HCT116 (cell line): ENCODE measurements at places on chromosomes 7 and 10. TPM values are rescaled to one million over a fixed set of nuclear protein-coding genes. Genes with fewer than 3 reads are reported as not detected.
A peak's percentile ranks its signal among the peaks of the same experiment; 100 is the strongest.

The PAPSS2 gene
- total RNA-seq: 14.6 TPM

DNA sequence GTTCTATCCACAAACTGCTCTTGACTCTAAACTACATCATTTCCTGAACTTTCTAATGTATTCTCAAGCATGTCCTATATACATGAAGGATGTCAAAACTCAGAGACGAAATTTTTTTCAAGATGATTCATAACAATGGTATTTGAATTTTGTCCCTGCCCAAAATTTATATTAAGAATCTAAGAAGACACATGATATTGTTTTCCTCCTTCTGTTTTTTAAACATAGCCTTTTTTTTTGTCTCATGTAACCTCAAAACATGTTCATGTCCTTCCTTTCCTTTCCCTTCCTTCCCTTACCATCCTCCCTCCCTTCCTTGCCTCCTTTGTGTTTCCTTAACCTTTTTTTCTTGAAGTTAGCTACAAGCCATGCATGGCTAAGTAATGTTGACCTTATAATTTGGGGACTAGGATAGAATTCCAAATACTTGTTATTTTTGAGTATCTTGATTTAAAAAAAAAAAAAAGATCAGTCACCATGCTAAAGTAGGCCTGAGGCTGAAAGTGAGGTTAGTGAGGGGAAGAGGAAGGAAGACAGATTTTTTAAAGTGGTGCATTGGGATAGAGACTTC, 163.0 kb downstream of the SUGCT start:
- no peak for DNase-seq

DNA sequence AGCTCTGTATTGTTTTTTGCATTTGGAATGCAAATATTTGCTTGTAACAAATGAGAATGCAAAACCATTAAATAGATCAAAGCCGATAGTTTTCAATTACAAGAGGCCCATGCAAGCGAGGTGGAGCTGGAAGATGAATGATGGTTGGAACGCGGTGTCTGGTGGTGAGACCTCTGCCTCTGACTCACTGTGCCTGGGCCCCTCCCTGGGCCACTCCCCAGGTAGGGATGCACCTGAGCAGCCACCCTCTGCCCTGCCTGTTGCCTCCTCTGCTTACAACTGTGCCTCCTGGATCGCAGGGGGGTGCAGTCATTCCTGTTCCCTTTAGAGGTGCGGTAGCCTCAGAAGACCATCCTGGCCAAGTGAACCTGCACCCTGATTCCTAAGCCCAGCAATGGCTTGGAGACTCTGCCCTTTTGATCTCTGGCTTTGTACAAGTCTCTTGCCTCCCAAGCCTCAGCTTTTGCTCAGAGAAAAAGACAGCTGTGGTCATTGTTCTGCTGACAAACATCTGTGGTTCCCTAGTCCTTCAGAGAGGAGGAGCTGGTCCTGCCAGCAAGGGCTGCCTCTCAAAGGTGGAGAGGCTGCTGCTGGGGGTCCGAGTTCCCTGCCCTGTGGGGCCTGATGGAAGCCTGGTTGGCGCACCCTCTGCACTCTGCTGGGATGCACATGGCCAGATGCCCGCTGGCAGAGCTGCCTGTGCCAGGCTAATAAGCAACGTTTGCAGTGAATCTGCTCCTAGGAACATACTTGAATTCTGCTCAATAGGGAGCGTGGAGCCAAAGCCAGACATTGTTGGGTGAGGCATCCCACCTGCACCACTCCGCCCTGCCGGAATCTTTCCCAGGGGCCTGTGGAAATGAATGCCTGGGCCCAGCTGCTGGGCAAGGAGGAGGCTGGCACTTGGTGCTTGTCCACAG, 126.3 kb upstream of the TCERG1L start:
- no peak for DNase-seq

DNA sequence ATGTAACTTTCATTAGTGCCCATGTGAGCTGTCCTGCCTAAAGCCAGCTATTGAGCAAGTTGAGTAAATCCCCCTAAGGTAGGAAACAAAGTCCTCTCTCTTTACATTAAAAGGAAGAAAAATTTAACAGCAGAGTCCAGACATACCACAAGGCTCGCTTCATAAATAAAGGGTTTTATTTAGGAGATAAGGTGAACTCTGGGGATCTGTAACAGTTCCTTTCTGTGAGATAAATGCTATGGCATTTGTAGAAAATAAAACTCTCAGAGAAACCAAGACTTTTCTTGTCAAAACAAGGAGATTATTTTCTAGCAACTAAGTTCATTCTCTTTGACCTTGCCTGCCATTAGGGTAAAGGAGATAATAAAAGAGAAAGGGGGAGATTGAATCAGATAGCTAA, 32.3 kb upstream of the LYZL1 start:
- no peak for DNase-seq

GRCh38 chr10:110755781-110756180, 111.6 kb downstream of the RBM20 start:
- no peak for DNase-seq

DNA sequence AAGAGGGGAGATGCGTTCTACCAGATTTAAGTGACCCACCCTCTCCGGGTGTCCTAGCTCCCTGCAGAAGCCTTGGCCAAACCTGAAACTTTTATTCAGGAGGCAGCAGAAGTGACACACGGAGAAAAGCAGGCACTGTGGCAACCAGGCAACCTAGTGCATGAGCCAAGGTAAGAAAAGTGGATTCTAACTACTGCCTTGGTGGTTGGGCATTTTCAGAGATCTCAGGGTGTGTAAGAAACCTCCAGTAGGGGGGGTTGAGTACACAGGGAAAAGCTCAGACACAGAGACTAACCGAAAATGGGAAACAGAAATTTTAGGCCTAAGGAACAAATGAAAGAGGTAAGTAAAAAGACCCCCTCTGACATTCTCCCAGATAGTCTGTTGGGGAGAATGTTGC, 645.7 kb downstream of the ANKRD7 start:
- peak; percentile 12 for DNase-seq

DNA sequence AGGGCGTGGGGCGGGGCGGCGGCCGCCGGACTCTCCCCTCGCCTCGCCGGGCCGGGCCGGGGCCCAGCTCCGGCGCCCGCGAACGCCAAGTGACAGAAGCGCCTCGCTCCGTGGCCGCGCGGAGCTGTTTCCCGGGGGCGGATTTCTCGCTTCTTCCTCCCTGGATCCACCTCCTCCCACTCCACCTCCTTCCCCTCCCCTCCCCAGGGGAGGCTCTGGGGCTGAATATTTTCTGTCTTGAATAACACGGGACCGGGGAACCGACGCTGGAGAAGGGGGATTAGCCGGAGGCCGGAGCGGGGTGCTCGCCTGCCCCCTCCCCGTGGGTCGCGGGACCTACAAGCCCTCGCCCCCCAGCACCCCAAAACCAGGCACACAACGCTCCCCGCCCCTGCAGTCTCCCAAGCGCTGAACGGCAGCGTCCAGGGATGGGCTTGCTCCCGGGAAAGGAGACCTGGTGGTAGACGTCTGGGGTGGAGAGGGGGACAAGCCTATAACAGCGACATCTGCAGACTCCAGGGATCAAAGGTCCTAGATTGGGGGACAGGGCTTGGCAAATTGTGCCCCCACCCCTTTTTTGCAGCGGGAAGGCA, at the start of gene ARHGAP21:
TSS of gene ARHGAP21 (minus strand) at position 100 of the 593 bp plus-strand sequence. CDS start 1,988 bp downstream, outside the sequence.
- DNase-seq: no peak

DNA sequence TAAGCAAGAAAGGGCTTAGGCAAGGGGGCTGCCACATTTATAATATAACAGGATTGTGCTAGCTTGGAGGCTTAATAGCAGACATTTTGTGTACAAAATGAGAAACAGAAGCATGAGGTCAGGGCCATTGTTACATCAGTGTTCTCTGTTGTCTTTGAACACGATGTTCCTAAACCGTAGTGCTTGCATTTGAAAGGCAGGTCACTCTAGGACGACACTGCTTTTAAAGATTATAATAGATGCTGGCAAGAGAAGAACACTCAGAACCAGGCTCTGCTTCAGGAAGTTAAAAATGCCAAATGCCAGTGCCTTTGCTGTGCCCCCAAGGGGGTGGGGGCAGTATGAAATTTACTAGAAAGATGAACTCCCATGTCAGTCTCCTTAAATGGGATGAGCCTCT, 91.1 kb downstream of the SORCS3 start:
- no peak for DNase-seq

The CTTNBP2 gene
- total RNA-seq: 5.4 TPM

The NCF1 gene
- 0.27 TPM for total RNA-seq

DNA sequence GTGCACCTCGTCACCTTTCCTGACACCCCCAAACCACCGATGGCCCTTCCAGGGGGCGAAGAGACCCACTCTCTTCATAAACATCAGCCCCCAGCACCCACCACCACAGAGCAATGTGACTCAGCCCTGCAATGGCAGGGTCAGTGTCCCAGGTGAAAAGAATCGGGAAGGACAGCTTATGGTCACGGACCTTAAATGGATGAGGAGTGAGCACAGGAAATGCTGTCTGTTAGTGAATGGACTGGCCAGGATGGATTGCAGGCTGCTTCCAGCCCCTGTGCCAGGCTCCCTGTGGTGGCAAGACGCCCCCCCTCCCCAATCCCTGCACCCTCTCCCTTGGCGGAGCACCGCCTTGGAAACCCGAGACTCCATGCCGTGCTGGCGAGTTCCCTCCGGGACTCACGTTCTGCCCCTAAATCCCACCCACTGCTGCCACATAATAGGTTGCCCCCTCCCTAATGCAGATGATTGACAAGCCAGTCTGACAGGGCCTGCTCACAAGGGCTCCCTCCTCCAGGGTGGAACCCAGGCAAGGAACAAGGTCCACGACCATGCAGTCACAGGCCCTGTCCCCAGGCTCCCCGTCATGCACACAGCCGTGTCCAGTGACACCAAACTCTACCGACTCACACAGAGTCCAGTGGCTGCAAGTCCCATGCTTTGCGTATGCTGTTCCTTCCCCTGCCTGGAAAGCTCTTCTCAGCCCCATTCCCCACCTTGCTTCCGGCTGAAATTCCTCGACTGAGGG, 7.3 kb downstream of the ASB13 start:
- no peak for DNase-seq

The ZNF273 gene
- 6.6 TPM for total RNA-seq

DNA sequence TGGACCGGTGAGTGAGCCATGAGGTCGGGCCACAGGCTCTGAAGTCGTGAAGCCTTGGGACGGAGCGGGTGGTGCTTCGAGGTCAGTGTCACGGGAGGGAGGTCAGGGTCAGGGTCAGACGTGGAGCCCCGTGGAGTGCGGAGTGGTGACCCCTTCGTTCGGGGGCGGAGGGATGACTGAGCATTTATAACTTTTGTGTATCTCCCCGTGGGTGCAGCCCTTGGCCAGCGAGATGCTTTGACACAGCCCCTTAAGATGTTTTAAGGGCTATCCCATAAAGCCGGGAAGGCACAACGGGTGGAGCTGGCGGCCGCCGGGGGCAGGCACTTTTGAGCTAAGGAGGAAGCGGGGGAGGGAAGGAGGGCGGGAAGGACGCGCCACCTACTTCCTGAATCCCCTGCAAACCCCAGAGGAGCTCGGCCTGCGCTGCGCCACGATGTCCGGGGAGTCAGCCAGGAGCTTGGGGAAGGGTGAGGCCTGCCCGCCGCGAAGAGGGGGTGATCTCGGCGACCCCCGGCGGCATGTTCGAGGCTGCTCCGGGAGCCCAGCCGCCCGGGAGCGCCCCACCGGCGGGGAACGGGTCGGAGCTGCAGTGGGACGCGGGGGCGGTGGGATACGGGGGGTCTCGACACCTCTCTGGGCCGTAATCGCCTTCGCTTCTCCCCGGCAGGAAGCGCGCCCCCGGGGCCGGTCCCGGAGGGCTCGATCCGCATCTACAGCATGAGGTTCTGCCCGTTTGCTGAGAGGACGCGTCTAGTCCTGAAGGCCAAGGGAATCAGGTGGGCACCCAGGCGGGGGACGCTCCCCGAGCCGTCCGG, at the start of gene GSTO1:
TSS of gene GSTO1 (plus strand) at position 400 of the 818 bp plus-strand sequence. CDS start at position 437, 37 bp downstream.
- peak; percentile 51 for DNase-seq

- no peak for DNase-seq
Measured at GRCh38 chr10:98209441-98209840, 58.6 kb downstream of the LOXL4 start.

GRCh38 chr7:15782656-15783055, 96.2 kb upstream of the MEOX2 start:
- DNase-seq: no peak

DNA sequence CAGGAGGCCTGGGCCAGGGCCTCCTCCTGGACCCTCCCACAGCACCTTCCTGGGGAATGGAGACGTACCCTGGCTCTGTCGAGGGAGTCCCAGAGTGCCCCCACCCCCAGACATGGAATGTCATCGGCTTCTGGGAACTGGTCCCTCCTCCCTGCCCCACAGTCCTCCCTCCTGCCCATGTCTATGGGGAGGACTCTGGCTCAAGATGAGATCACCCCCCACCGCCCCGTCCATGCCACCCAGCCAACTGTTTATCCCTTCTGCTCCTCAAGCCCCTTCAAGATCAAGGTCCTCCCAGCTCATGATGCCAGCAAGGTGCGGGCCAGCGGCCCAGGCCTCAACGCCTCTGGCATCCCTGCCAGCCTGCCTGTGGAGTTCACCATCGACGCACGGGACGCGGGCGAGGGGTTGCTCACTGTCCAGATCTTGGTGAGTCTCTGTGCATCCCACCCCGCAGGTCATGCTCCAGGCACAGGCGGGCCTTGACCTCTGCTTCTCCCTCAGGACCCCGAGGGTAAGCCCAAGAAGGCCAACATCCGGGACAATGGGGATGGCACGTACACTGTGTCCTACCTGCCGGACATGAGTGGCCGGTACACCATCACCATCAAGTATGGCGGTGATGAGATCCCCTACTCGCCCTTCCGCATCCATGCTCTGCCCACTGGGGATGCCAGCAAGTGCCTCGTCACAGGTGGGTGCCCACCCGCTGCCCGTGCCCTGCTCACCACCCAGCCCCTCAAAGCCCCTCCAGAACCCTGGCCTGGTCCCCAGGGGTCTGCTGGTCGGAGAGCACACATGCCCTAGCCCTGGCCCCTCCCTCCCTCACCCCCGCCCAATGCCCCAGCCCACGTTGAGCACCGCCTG, 14.1 kb upstream of the ATP6V1F start:
- DNase-seq: no peak

The HOXA5 gene
- 6.7 TPM for total RNA-seq

- no peak for DNase-seq
Measured at GRCh38 chr7:144908324-144908723, 72.5 kb upstream of the TPK1 start.

GRCh38 chr7:117728890-117729624, 144.2 kb downstream of the CTTNBP2 start:
- DNase-seq: no peak

DNA sequence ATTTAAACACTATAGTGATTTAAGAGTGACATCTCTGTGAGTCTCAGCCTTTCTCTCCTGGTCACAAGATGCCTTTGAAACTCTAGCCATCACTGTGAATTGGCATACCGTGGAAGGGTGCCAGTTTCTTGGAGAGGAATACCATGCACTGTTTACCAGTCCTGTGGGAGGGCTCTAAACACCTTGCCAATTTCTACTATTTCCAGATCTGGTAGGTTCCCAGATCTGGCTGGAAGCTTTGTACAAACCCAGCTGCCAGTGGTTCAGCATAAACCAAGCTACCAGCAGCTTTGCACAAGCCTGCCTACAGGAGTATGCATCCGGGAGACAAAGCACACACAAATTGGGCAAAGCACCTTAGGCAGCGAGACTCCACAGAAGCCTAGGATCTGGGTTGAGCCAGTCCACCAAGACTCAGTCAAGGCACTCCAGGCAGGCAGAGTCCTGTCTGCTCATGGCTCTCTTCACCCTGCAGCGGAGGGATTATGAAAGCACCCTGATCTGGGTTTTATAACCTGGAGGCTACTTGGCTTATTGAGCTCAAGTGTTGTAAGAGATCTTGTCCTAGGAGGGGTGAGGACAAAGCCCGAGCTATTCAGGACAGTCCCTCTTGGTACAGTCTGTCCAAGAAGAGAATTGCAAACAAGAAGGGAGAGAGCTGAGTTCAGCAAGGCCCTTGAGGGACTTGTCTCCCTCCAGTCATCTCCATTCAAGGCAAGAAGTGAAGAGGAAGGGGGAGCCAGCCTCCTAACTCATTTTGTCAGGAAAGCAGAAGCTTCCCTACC, 23.6 kb downstream of the MCM10 start:
- no peak for DNase-seq

GRCh38 chr10:19347621-19348020, 299.0 kb downstream of the MALRD1 start:
- DNase-seq: no peak
